CD4-positive, alpha-beta T cell (primary cell): ENCODE measurements at places on chromosomes 7 and 10. TPM values are rescaled to one million over a fixed set of nuclear protein-coding genes. Genes with fewer than 3 reads are reported as not detected.
A peak's percentile ranks its signal among the peaks of the same experiment; 100 is the strongest.

Gene CFAP43
- not detected for total RNA-seq

Gene RNF148
- not detected for total RNA-seq

GRCh38 chr7:127959770-127960169 lies 71.5 kb downstream of the LRRC4 start:
- H3K4me1 ChIP-seq = no peaks in the 10 kb centered on the region
- no peak overlapping the region for H3K4me3 ChIP-seq
- H3K36me3 ChIP-seq = peaks cover 12% of the 10 kb centered on the region
- H3K27me3 ChIP-seq = no peaks in the 10 kb centered on the region
- H3K27ac ChIP-seq = no peak overlapping the region

DNA sequence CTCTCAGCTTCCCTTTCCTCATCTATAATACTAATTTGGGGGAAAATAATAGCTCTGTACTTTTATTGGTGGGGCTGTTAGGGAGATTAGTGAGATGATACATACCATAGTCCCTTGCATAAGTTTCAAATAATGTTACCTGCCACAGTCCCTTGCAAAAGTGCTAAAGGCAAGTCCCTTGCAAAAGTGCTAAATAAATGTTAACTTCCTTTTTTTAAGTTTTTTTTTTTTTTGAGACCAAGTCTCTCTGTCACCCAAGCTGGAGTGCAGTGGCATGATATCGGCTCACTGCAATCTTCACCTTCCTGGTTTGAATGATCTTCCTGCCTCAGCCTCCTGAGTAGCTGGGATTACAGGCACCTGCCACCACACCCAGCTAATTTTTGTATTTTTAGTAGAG lies 43.4 kb upstream of the SRGN start:
- no peaks in the 10 kb centered on the region for H3K27me3 ChIP-seq
- no peak for DNase-seq
- peak overlapping the region; percentile 72 for H3K27ac ChIP-seq
- no peaks in the 10 kb centered on the region for H3K36me3 ChIP-seq

Gene GPR26
- total RNA-seq = not detected

Gene PAOX
- total RNA-seq = 1.9 TPM

DNA sequence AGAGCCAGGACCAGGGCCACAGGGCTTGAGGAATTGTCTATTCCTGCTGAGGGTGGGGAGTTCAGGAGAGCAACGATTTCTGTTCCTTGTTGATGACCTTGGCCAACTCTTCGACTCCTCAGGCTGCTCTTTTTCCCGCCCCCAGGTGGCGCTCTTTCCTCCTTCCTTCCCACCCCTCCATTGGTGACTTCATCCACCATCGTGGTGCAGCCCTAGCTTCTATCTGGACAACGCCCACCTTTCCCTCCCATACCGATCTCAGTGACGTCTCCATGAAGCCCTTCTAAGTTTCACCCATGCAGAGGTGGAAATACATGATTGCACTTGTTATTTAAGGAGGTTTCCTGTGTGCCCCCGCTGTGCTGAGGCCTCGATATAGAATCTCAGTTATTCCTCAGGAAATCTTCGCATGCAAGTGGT lies 22.1 kb upstream of the CARD11 start:
- DNase-seq = peak; percentile 52
- no peak overlapping the region for H3K4me3 ChIP-seq
- H3K4me1 ChIP-seq = peaks cover 82% of the 10 kb centered on the region
- no peaks in the 10 kb centered on the region for H3K27me3 ChIP-seq
